ENCODE measurements at places on chromosomes 6 and 20.

DNA sequence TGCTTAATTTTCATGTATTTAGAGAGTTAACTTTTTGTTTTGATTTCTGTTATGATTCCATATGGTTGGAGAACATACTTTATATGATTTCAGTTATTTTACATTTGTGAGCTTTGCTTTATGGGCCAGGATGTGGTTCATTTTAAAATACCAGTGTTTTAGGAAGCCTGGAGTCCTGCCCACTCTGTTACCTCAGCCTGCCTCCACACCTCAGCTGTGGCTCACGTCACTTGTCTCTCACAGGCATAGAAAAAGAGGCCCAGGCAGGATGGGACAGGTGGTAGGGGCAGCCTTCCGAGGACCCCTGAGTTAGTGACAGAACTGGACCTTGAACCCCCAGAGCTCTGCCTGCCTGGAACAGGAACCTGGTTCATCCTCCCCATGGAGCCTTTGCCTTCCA is 16.0 kb downstream of the PSMF1 start:
- DNase-seq, result no peak

- DNase-seq, result peak; percentile 91
Measured at GRCh38 chr6:159092631-159093030, 47.8 kb upstream of the TAGAP start.

DNA sequence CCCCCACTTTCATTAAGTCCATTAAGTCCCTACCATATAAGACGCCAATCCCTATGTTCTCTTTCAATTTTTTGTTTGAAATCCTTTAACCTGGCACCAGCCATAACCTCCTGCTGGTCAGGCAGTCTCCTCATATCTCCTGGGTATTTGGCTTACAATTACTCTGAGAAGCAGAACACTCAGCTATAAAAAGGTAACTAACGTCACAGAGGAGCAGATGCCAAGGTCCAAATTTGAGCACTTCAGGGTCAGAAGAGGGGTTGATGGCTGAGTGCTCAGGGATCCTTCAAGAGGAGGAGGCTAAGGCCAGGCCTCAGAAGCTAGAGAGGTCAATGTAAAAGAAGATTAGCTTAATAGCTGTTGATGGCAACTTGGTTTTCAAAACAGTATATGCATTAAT is 22.3 kb upstream of the RCAN2 start:
- DNase-seq, result no peak

GRCh38 chr6:64293298-64293697 is 657.7 kb downstream of the PHF3 start:
- no peak for DNase-seq

DNA sequence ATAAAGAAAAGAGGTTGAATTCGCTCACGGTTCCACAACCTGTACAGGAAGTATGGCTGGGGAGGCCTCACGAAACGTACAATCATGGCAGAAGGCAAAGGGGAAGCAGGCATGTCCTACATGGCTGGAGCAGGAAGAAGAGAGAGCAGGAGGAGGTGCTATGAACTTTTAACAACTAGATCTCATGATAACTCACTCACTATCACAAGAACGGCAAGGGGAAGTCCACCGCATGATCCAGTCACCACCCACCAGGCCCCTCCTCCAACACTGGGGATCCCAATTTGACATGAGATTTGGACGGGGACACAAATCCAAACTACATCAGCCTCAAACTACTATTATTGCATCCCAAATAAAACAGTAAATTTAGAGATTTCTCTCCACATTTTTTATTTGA is 53.6 kb upstream of the CST7 start:
- peak; percentile 63 for DNase-seq

- no peak for DNase-seq
Measured at GRCh38 chr6:148416330-148416965, 73.8 kb downstream of the SASH1 start.

- DNase-seq, result no peak
Measured at GRCh38 chr20:42295592-42295991, 677.4 kb upstream of the CHD6 start.

DNA sequence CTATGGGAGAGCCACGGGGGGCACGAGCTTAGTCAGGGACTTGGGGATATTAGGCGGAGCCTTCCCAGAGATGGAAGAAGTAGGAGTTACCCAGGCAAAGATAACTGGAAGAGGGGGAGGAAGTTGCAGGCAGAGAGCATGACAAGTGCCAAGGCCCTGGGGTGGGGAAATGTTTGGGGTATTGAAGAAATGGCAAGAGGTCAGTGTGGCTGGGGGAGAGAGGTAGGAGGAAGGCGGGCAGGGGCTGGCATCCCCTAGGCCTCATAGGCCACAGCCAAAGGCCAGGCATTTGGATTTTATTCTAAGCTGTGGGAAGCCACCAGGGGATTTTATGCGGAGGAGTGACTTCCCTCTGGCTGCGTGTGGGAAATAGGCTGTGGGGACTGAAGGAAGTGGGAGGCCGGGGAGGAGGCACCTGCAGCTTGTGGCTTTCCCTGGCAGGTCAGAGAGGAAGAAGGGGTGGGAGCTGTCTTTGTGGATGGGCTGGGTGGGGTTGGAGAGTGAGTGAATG is 22.7 kb downstream of the SNAI1 start:
- DNase-seq, result peak; percentile 90

GRCh38 chr6:52424513-52424912 is 4.4 kb downstream of the EFHC1 start:
- DNase-seq, result no peak

Measured in suppressor macrophage treated with lipopolysaccharide for 1 hour (primary cell).